ENCODE measurements at places on chromosomes 7 and 10.

GRCh38 chr10:119409906-119410305 lies 132.6 kb downstream of the RGS10 start:
- no peak for DNase-seq

GRCh38 chr7:32116436-32116835 lies 46.2 kb upstream of the PDE1C start:
- DNase-seq = no peak

DNA sequence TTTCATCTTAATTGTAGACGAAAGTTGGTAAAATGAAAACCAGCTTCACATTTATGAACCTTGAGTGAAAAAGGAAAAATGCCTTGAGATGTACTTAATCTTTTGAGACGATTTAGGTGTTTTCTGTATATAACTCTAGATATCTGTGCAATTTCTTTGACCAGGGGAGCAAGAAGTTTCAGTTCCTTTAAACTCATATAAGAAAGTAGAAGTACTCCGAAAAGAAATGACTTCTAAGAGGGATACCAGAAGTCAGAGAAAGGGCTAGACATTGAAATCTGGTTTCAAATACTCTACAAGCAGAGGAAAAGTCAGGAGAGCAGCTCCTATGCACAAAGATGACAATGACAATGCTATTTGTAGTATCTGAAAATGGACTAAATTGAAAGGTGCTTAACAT lies 303.7 kb downstream of the BAMBI start:
- DNase-seq = no peak

DNA sequence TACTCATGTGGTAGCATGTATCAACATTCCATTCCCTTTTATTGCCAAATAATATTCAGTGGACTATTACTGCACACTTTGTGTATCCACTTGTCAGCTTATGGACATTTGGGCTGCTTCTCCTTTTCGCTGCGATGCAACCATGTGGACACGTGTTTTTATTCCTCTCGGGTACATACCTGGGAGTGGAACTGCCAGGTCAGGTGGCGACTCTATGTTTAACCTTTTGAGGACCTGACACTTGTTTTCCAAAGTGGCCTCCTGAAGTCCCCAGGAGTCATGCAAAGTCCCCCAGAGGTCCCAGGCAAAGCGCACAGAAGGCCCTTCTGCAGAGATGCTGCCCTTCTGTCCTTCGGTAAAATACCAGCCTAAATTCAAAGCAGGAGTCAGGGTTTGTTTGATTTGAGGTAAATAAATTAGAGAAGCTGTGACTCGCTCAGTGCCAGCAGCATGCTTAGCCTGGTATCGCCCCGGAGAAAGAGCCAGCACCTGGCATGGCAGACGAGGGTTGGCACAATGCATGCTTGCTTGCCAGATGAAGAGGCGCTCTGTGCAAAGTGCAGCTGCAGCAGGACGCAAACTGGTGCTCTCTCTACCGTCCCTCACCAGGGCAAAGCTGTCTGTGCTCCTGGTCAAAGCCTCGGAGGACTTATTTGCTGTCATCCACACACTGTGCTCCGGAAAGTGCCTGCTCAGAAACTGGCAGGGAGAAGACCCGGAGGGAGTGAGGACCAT lies 37.8 kb downstream of the HIPK2 start:
- peak; percentile 60 for DNase-seq

GRCh38 chr7:158112571-158113320 lies 474.9 kb downstream of the PTPRN2 start:
- no peak for DNase-seq

- no peak for DNase-seq
Measured at GRCh38 chr7:25813381-25813780, 338.6 kb upstream of the NFE2L3 start.

- no peak for DNase-seq
Measured at GRCh38 chr7:128160296-128160695, 80.8 kb upstream of the LEP start.

GRCh38 chr7:102424787-102425218 lies 8.6 kb upstream of the ORAI2 start:
- DNase-seq = no peak

GRCh38 chr10:127175357-127176110 lies 20.9 kb downstream of the INSYN2A start:
- no peak for DNase-seq

- DNase-seq = no peak
Measured at GRCh38 chr7:133054162-133054840, 27.6 kb downstream of the CHCHD3 start.

GRCh38 chr7:69414555-69414954 lies 183.7 kb upstream of the AUTS2 start:
- no peak for DNase-seq

- DNase-seq = no peak
Measured at GRCh38 chr7:147540743-147541142, 1049.8 kb upstream of the C7orf33 start.

DNA sequence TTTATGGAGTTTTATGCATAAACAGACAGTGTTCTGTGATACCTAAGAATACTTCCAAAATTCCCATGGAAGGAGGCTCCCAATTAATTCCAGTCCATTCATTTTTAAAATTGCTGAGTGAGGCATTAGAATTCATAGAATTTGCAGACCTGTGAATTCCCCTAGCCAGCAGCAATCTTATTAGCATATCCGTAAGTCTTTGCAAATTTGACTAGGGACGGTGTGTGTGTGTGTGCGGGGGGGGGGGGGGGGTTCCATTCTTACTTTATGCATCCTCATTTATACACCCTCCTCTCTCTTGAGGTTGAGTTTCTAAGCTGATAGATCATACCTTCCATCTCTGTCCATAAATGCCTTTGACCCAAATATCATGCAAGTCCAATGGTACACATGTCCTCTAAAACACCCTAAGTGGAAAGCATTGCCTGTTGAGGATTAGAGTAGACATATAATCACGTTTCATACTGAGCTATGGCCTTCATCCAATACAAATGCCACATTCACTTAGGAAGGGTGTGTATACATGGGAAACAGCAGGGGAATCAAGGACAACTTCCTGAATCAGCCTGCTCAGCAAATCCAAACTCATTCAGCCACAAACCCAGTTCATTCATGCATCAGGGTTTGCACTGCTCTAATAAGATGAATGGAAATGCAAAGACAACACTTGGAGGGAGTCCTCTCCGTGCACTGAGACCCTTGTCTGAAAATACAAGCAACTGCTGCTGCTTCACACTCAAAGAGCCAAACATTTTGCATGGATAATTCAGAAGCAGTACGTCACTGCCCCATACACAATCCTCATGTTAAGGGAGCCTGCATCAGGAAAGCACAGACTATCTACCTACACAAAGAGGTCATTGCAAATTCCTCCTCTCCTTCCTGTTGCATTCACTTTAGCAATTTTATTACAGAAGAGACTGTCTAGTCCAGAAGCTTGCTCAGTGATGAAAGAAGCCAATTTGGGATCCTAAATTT lies 350.8 kb downstream of the KCNMA1 start:
- no peak for DNase-seq

DNA sequence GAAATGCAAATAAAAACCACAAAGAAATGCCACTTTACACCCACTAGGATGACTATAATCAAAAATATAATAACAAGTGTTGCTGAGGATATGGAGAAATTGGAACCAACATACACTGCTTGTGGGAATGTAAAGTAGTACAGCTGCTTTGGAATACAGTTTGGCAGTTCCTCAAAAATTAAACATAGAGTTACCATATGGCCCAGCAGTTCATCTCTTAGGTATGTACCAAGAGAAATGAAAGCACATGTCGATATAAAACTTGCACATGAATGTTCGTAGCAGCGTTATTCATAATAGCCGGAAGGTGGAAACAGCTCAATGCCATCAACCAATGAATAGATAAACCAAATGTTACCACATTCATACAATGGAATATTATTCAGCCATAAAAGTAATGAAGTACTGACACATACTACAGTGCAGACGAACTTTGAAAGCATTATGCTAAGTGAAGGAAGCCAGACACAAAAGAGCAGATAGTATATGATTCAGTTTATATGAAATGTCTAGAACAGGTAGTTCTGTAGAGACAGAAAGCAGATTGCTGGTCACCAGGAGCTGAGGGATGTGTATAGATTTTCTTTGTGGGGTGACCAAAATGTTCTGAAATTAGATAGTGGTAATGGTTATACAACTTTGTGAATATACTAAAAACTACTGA lies 12.4 kb downstream of the BCAP29 start:
- DNase-seq = no peak

GRCh38 chr7:65946904-65947303 lies 35.1 kb downstream of the GUSB start:
- no peak for DNase-seq

GRCh38 chr10:92187101-92187500 lies 103.8 kb downstream of the CPEB3 start:
- no peak for DNase-seq

DNA sequence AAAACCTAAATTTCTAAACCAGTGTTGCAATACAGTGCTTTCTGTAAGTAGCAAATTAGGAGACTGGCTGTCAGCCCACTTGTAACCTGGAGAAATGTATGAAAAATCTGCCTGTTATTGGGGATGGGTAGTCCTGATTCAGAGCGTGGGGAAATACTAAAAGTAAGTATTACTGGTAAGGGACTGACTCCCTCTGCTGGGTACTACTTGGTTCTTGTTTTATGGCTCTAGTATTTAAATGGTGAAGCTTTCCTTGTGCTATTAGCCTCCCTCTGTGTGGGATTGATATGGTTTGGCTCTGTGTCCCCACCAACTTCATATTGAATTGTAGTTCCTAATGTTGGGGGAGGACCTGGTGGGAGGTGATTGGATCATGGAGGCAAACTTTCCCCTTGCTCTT lies 886.1 kb downstream of the SORCS1 start:
- DNase-seq = no peak

GRCh38 chr10:60149003-60149402 lies 240.7 kb downstream of the ANK3 start:
- DNase-seq = no peak

- DNase-seq = no peak
Measured at GRCh38 chr10:119348106-119348505, 140.7 kb downstream of the GRK5 start.

DNA sequence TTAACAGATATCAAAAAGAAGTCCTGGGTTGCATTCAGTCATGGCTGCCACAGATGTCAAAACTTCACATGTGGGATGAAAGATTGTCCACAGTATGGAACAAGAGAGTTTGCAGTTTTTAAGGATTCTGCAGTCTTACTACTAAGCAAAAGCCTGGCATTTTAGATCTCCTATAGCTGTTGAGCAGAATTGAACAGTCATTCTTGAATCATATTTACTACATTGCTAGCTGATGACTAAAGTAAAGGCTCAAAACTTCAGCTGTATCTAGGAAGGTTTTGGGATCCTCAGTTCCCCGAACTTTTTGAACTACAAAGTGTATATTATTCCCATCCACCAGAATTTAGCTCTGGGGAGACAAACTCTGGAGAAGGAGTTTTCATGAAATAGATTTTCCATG lies 31.0 kb downstream of the BET1 start:
- no peak for DNase-seq

DNA sequence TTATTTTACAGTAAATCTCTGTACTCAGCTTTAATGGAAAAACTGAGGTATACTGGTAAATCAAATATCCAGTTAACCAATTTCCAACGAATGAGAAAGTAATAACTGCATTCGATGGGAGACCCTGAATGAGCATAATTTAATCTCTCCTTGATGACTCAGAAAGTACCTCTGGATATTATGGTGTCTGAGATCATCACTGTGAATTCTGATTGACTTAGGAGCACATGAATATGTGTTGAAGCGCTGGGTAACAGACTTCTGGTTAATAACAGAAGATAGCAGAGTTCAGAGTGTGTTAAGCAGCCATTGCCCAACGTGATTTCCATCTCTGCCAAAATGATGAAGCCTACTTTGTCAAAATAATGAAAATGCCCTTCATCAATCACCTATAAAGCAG lies 116.6 kb downstream of the NRP1 start:
- no peak for DNase-seq

GRCh38 chr10:89458291-89458690 lies 43.9 kb downstream of the IFIT5 start:
- DNase-seq = no peak

DNA sequence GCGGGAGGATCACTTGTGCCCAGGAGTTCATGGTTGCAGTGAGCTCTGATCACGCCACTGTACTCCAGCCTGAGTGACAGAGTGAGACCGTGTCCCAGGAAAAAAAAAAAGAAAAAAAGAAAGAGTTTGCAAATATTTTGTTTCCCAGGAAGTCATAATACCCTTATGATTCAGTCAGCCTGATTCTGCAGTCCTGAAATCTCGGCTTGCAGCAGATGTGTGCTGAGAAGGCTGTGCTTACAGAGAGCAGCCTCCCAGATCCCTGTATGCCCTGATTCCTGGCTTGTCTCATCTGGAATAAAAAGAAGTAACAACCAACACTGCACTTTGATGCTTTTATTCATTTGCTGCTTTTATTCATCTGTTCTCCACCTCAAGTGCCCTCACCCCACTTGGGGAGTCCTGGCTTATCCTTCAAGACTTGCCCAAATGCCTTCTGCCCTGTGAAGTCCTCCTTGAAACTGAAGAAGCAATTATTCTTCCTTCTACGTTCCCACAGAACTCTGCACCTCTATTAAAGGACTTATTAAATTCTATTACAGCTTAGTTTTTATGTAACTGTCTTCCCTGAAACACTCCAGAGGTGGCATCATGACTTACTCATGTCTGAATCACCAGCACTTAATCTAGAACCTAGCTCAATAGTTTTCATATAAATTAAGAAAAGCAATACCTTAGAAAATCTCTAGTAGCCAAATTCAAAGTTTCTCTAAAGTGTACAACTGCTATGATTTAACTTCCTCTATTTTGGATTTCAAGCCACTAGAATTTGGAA lies 27.7 kb upstream of the BPGM start:
- DNase-seq = no peak

- DNase-seq = no peak
Measured at GRCh38 chr7:131652934-131653333, 96.5 kb upstream of the PODXL start.

DNA sequence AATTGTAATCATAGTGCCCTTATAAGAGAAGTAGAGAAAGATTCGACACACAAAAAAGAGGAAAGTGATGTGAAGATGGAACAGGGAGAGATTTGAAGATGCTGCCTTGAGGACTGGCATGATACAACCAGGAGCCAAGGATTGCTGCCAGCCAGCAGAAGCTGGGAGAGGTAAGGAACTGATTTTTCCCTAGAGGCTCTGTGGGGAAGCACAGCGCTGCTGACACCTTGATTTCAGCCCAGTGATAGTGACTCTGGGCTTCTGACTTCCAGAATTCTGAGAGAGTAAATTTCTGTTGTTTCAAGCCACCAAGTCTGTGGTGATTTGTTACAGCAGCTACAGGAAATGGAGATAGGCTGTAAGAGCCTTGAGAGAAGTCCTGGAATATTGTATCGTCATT lies 98.2 kb downstream of the RAB11FIP2 start:
- DNase-seq = no peak

- no peak for DNase-seq
Measured at GRCh38 chr10:62993121-62993520, 140.0 kb upstream of the NRBF2 start.

GRCh38 chr10:70490142-70490541 lies 11.6 kb downstream of the PALD1 start:
- no peak for DNase-seq

- DNase-seq = no peak
Measured at GRCh38 chr10:19592276-19592675, 224.0 kb upstream of the PLXDC2 start.

GRCh38 chr7:42071372-42072261 lies 165.4 kb downstream of the GLI3 start:
- no peak for DNase-seq

Data from NCI-H774 (cell line).